ENCODE measurements at places on chromosomes 6 and 20. TPM values are rescaled to one million over a fixed set of nuclear protein-coding genes. Genes with fewer than 3 reads are reported as not detected.
A peak's percentile ranks its signal among the peaks of the same experiment; 100 is the strongest.

The UNC5CL gene
- 0.83 TPM for total RNA-seq

- no peaks in the 10 kb centered on the region for H3K36me3 ChIP-seq
- peaks cover 20% of the 10 kb centered on the region for H3K4me1 ChIP-seq
- H3K27me3 ChIP-seq, result no peaks in the 10 kb centered on the region
- H3K4me3 ChIP-seq, result no peak overlapping the region
- peak overlapping the region; percentile 16 for H3K27ac ChIP-seq
Observed at GRCh38 chr6:46521464-46521971, 30.3 kb upstream of the RCAN2 start.

- DNase-seq, result no peak
- no peaks in the 10 kb centered on the region for H3K27me3 ChIP-seq
- H3K36me3 ChIP-seq, result no peaks in the 10 kb centered on the region
- no peaks in the 10 kb centered on the region for H3K4me1 ChIP-seq
- no peak overlapping the region for H3K4me3 ChIP-seq
- no peak overlapping the region for H3K27ac ChIP-seq
Observed at GRCh38 chr20:5675103-5676091, 74.8 kb upstream of the SHLD1 start.

The LY6G6D gene
- total RNA-seq, result not detected

GRCh38 chr6:106856227-106856874, 118.2 kb downstream of the CD24 start:
- no peak overlapping the region for H3K27ac ChIP-seq
- H3K4me1 ChIP-seq, result no peaks in the 10 kb centered on the region
- H3K4me3 ChIP-seq, result no peak overlapping the region
- no peaks in the 10 kb centered on the region for H3K36me3 ChIP-seq
- H3K27me3 ChIP-seq, result no peaks in the 10 kb centered on the region

DNA sequence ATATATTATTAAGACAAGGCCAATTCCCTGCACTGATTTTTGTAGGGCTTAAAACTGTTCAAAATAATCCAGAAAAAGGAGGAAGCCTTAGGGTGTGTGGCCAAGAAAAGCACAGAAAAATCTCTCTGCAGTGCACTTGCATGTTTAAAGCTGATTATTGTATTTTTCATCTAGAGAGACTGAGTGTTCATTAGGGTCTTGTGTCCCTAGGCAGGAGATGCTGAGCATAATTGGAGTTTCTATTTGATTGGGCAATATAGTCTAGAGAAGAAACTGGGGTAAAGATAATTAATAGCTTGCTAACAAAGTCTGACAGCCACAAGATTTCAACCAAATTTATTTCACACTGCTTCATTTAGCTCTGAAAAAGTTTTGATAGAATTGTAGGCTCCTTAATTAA, 2.4 kb downstream of the FLRT3 start:
- H3K36me3 ChIP-seq, result no peaks in the 10 kb centered on the region
- no peak overlapping the region for H3K27ac ChIP-seq
- H3K4me3 ChIP-seq, result no peak overlapping the region
- peaks cover 10% of the 10 kb centered on the region for H3K4me1 ChIP-seq

The ELOVL4 gene
- total RNA-seq, result 2.2 TPM

DNA sequence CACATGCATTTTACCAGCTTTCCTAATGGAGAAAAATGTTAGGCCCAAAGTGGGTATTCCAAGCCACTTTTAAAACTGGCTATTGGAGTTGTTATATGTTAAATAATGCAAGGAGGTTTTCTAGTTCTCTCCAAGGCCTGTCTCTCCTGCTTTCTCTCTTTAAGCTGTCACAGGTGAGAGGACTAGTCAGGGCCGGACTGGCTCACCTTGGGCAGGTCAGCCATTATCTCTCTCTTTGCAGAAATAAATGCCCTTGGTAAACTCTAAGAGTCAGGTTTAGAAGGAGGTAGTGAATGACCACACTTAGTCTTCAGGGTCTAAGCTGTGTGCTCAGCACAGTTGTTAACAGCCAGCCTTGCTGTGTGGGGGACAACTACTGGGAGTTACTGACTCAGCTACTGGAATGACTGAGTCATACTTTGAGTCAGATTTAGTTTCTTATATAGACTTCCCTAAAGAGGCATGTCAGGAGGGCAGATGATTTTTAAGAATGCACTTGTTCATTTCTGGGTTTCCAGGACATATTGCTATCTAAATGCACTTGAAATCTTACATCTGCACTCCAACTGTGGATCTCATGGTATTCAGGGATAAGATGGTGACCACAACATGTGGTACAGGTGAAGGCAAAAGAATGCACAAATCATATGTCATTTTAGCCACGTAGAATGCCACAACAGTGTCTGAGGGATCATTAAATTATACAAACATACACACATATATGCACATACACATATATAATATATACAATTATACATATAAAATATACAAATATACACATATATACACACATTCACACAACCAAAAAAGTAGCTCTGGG, 719.4 kb downstream of the EPM2A start:
- H3K36me3 ChIP-seq, result no peaks in the 10 kb centered on the region
- no peaks in the 10 kb centered on the region for H3K4me1 ChIP-seq
- no peak overlapping the region for H3K27ac ChIP-seq
- no peak for DNase-seq
- H3K27me3 ChIP-seq, result no peaks in the 10 kb centered on the region

The SLC22A7 gene
- not detected for total RNA-seq

DNA sequence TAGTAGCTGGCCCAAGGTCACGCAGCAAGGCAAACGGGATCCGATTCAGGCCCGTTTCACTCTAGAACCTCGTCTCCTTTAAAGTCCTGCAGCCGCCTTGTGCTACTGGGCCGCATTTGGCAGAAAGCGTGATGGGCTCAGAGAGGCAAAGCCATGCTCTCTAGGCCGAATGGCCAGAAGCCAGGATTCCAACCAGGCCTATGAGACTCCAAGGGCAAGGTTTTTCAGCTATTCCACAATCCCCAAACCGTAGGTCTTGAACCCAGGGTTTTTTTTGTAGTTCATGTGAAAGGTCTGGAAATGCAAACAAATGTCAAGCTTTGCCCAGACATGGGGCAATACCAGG, 174.1 kb downstream of the PREX1 start:
- no peak overlapping the region for H3K27ac ChIP-seq
- DNase-seq, result no peak
- H3K27me3 ChIP-seq, result no peaks in the 10 kb centered on the region
- peaks cover 66% of the 10 kb centered on the region for H3K36me3 ChIP-seq
- H3K4me3 ChIP-seq, result no peak overlapping the region

GRCh38 chr6:15730442-15730841, 67.6 kb upstream of the DTNBP1 start:
- H3K4me1 ChIP-seq, result no peaks in the 10 kb centered on the region
- H3K27me3 ChIP-seq, result no peaks in the 10 kb centered on the region
- no peaks in the 10 kb centered on the region for H3K36me3 ChIP-seq
- H3K4me3 ChIP-seq, result no peak overlapping the region
- H3K27ac ChIP-seq, result no peak overlapping the region

The PEX6 gene
- total RNA-seq, result 21.9 TPM

- no peak overlapping the region for H3K4me3 ChIP-seq
- DNase-seq, result peak; percentile 57
- no peaks in the 10 kb centered on the region for H3K36me3 ChIP-seq
- H3K4me1 ChIP-seq, result peaks cover 11% of the 10 kb centered on the region
- H3K27me3 ChIP-seq, result no peaks in the 10 kb centered on the region
Observed at GRCh38 chr6:44732243-44732642, 344.7 kb downstream of the CDC5L start.

- H3K4me3 ChIP-seq, result no peak overlapping the region
- H3K4me1 ChIP-seq, result peaks cover 15% of the 10 kb centered on the region
- DNase-seq, result no peak
- no peak overlapping the region for H3K27ac ChIP-seq
Observed at GRCh38 chr6:158686311-158686710, 36.5 kb downstream of the SYTL3 start.

- no peaks in the 10 kb centered on the region for H3K4me1 ChIP-seq
- no peaks in the 10 kb centered on the region for H3K27me3 ChIP-seq
- no peak overlapping the region for H3K27ac ChIP-seq
- no peak overlapping the region for H3K4me3 ChIP-seq
Observed at GRCh38 chr6:170063851-170064602, 226.9 kb downstream of the DLL1 start.

The ZNF311 gene
- 1.7 TPM for total RNA-seq

GRCh38 chr6:7165890-7166267, 58.1 kb downstream of the RREB1 start:
- peaks cover 83% of the 10 kb centered on the region for H3K4me1 ChIP-seq
- no peaks in the 10 kb centered on the region for H3K27me3 ChIP-seq
- no peak for DNase-seq
- H3K27ac ChIP-seq, result peak overlapping the region; percentile 78
- H3K36me3 ChIP-seq, result no peaks in the 10 kb centered on the region

DNA sequence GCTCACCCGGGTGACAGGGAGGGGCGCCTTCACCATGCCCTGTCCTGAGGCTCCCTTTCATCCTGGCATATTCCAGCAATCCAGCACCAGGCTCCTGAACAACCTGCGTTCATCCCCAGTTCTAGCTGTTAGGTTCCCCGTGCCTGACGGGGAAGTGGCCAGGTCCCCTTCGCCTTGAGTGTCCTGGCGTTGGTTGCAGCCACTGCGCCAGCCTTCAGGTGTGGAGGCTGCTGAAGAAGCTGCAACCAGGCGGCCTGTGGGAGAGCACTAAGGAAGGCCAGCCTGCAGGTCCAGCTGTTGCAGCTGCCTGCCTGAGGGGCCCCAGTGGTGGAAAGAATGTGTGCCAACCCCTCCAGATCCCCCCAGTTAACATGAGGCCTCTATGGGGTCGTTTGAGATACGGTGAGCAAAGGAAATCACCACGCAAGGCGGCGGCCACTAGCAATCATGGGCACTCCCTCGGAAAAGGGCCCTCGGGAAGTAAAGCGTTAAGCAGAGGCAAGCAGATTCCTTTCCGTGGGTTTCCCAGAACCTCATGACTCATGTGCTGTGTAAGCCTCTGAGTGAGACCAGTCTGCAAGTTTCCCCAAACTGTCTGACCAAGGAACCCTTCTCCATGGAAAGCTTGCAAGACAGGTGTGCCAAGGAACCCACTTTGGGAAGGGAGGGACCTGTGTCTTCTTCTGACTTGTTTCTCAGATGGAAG, 320.8 kb downstream of the TAF4 start:
- H3K4me1 ChIP-seq, result no peaks in the 10 kb centered on the region
- no peak overlapping the region for H3K4me3 ChIP-seq

- no peaks in the 10 kb centered on the region for H3K36me3 ChIP-seq
- H3K27me3 ChIP-seq, result no peaks in the 10 kb centered on the region
- H3K4me1 ChIP-seq, result no peaks in the 10 kb centered on the region
- DNase-seq, result no peak
Observed at GRCh38 chr6:107098436-107099307, 16.6 kb downstream of the BEND3 start.

DNA sequence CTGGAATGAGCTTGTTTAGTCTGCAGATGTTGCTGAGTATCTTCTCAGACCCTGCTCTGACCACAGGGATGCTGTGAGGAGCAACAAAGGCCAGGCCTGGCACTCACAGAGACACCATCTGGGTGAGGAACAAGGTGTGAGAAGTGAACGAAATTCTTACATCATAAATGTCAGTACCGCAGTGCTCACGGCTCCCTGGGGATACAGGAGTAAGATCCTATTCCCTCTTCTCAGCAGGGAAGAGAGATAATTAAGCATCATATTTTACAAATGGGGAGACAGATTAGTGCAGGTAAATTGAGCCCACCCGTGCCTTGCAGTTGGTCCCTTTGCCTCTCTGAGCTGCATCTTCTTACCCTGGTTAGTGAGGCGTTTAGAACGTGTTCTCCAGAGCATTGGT, 106.2 kb downstream of the DTD1 start:
- no peaks in the 10 kb centered on the region for H3K27me3 ChIP-seq
- no peaks in the 10 kb centered on the region for H3K4me1 ChIP-seq
- no peak overlapping the region for H3K4me3 ChIP-seq
- DNase-seq, result no peak
- no peak overlapping the region for H3K27ac ChIP-seq

DNA sequence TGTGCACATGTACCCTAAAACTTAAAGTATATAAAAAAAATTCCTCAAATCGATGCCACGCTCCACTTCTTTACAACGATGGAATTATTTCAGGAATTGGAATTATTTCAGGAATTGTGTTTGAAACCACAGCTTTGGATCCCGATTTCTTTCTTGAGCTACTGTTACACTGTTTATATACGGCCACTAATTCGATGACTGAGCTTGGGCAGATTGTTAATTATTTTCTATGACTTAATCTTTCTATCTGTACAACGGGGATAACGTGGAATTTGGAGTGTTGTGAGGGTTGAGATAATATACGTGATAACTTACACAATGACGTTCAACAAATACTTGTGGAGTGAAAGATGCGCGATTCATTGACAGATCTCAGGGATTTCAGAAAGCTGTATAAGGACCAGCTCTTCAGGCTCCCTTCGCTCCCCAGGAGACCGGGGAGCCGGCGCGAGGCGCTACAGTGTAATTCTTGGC, 171.3 kb downstream of the SLC16A10 start:
- DNase-seq, result no peak
- peak overlapping the region; percentile 79 for H3K4me3 ChIP-seq

- no peak overlapping the region for H3K27ac ChIP-seq
- no peaks in the 10 kb centered on the region for H3K4me1 ChIP-seq
- H3K27me3 ChIP-seq, result no peaks in the 10 kb centered on the region
- no peak overlapping the region for H3K4me3 ChIP-seq
- DNase-seq, result no peak
Observed at GRCh38 chr6:99216959-99217358, 132.5 kb downstream of the FAXC start.

The DPPA5 gene
- total RNA-seq, result not detected

DNA sequence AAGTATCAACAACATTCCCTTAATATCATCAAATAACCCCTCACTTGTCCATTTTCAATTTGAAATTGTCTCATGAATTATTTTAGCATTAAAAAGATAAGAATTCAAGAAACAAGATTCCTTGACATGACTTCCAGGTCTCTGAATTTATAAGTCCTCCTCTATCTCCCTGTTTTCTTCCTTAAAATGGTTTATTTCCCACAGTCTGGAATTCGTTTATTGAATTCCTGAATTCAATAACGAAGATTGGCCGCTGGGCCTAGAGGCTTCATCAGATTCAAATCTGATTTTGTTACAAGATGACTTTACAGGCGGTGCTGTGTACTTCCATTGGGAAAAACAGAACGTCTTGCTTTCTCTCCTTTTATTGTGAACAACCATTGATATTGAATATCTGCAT, 48.9 kb upstream of the NELFCD start:
- no peaks in the 10 kb centered on the region for H3K27me3 ChIP-seq
- peak; percentile 5 for DNase-seq
- no peak overlapping the region for H3K27ac ChIP-seq
- no peak overlapping the region for H3K4me3 ChIP-seq
- H3K4me1 ChIP-seq, result no peaks in the 10 kb centered on the region

All from esophagus muscularis mucosa (tissue), 4 donors.